ENCODE measurements at places on chromosomes 2 and 18. TPM values are rescaled to one million over a fixed set of nuclear protein-coding genes. Genes with fewer than 3 reads are reported as not detected.

Gene AGXT
- 0.13 TPM for polyA plus RNA-seq

Gene RTP5
- not detected for polyA plus RNA-seq

Gene KLHL41
- 2.1 TPM for polyA plus RNA-seq

Gene NPHP1
- polyA plus RNA-seq, result 18.3 TPM

Gene DPYSL5
- polyA plus RNA-seq, result 0.25 TPM
